ENCODE measurements at places on chromosomes 1 and 21.

GRCh38 chr21:35423709-35424108 is 374.6 kb upstream of the RUNX1 start:
- no peak for DNase-seq

DNA sequence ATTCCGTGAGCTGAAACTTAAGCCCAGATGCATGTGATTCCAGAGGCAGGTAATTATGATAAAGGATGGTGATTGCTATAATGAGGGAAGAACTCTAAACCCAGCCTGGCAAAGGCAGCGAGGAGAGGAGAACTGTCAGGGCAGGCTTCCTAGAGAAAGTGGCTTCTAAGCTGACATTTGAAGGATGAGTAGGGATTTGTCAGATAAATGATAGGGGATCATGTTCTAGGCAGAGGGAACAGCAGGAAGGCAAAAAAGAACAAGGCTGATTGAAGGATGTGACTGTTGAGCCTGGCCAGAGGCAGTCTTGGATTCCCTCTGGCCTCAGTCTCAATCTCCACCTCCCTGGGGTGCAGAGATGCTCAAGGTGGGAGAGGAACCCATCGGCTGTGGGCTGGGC is 146.4 kb upstream of the POU3F1 start:
- DNase-seq = no peak

- no peak for DNase-seq
Observed at GRCh38 chr1:175875556-175875955, 132.2 kb upstream of the TNR start.

DNA sequence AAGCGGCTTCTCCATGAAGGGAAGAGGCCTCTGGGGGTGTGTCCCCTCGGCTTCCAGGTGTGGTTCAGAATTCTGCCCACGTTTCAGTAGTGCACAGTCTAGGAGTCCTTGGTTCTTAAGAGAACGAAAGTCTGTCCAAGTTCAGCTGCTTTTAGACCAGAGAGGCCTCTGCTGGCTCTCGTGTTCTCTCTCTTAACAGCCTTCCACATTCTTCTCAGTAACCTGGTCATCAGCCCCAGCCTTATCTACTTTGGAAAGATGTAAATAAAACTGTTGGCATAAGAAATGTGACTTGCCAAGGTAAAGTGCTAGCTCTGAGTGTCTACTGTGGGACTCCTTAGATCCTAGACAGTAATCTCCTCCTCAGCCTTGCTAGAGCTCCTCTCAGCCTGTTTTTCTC is 15.3 kb upstream of the STUM start:
- DNase-seq = no peak

DNA sequence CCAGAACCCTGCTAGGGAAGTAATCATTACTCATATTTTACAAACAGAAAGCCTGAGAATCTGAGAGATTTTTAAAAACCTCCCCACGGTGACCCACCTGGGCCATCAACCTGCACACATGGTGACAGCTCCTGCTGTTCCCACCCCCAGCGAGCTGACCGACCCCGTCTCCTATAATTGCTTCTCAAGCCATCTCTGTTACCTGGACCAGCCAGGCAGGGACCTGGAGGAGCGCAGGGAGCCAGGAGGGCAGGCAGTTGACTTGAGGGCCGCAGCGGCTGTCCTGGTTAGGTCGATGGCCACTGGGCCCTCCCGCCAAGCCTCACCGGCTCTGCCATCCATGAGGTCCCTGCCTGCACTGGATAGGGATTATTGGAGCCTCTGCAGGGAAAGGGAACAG is 7.7 kb downstream of the TFF2 start:
- DNase-seq = no peak
